ENCODE measurements at places on chromosomes 12 and 14.

DNA sequence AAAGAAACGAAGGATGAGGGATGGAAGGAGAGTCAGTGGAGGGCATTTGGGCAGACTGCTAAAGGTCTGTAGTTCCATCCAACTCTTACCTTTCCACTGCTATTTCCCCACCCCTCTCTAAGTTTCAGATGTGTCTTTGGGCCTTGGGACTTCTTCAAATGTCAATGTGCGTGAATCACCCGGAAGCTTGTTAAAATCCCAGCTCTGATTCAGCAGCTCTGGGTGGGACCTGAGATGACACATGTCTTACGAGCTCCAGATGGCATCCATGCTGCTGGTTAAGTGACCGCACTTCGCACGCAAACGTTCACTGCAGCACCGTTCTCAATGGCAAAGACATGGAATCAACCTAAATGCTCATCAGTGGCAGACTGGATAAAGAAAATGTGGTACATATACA is 309.9 kb downstream of the VRK1 start:
- DNase-seq, result no peak

DNA sequence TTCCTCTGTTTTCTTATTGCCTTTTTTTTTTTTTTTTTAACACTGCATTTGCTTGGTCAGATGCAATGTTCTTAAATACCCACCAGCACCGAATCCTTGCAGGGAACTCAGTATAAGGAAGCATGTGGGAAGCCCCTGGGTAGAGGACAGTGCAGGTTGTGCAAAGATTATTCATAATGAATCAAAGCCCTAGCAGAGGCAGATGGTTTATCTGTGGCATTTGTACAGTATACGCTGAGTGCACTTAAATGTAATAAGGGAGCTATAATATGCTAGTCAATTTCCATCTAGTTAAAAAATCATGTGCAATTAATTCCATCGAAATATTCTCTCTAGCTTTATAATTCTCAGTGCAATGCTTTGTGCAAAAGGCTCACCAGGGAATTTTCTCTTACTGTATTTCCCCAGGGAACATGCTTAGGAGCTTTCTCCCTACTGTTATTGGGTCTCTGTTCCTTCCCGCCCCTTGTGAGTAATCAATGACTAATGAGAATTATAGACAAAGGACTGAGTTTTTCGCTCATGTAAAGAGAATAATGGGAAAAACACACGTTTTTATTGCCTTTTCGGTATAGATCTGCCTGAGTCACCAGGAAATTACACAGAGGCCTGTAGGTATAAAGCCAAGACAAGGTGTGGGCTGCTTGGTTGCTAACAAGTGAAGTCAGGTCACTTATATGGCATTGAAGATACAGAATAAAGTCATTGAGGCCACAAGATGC is 1214.3 kb upstream of the TMEM132C start:
- no peak for DNase-seq

- no peak for DNase-seq
These were observed 24.0 kb upstream of the MDM1 start for GRCh38 chr12:68356060-68356695.

- DNase-seq, result no peak
These were observed 253.1 kb upstream of the BTG1 start for GRCh38 chr12:92398565-92399309.

DNA sequence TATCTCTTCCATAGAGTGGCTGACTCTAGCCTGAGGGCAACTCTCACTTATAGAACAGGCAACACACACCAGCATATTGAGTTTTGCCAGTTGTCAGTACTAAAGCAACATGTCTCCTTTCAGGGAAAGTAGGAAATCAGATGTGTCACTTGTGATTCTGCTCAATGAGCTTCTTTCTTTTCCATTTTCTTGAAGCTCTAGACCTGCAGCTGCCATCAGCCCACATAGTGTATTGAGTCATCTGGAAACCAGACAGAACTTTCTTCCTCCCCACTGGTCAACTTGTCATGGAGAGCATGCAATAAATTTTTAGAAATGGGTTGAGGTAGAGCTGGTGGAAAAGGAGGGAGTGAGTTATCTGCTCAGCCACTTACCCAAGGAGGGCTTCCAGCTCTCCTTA is 209.0 kb upstream of the PLEKHG7 start:
- no peak for DNase-seq

- DNase-seq, result no peak
These were observed 434.0 kb upstream of the RGS6 start for GRCh38 chr14:71498212-71498611.

DNA sequence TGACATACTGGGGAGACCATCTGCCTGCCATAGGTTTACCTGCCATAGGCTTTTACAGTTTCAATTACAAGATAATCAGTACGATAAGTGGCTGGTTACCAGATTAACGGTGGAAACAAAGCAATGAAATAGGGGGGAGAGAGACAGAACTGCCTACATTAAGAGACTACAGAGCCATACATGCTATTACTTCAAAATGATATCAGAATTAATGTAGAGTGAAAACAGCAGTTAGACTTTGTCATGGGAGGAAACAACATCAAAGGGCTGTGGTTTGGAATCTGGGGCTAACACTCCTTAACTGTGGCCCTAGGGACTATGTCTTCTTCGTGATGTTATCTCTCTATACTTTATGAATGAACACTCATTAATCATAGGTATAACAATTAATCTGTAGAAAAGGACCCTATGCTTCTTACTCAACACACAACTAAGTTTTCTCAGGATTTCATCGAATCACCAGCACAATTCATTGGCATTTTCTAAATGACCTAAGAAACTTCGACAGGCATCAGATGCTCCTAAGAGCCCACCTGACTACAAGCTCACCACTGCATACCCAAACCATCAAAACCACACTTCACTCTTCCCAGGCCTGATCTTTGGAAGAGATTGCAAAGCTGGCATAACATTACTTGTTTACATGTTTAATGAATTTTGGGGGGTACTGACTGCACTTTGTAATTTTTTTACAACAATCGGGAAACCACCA is 475.6 kb upstream of the SOX5 start:
- DNase-seq, result peak; percentile 40

DNA sequence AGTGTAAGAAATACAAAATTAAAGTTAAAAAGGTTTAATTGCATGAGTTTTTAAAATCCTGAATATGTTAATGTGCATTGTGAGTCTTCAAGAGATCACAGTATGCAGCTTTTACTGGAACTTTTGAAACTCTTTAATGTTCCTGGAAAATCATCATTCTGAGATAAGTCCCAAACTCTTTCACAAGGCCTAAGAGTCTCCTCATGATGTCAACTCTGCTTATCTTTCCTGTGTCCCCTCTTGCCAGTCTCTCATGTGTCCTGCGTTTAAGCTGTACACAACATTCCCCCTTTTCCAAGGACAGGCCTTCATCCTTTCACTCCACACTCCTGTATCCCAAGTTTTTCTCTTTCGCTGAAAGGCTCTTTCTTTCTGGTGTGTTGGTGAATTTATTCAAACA is 380.1 kb downstream of the SOX5 start:
- DNase-seq, result no peak

- DNase-seq, result no peak
These were observed 189.6 kb upstream of the TMEM132C start for GRCh38 chr12:128077211-128077916.

DNA sequence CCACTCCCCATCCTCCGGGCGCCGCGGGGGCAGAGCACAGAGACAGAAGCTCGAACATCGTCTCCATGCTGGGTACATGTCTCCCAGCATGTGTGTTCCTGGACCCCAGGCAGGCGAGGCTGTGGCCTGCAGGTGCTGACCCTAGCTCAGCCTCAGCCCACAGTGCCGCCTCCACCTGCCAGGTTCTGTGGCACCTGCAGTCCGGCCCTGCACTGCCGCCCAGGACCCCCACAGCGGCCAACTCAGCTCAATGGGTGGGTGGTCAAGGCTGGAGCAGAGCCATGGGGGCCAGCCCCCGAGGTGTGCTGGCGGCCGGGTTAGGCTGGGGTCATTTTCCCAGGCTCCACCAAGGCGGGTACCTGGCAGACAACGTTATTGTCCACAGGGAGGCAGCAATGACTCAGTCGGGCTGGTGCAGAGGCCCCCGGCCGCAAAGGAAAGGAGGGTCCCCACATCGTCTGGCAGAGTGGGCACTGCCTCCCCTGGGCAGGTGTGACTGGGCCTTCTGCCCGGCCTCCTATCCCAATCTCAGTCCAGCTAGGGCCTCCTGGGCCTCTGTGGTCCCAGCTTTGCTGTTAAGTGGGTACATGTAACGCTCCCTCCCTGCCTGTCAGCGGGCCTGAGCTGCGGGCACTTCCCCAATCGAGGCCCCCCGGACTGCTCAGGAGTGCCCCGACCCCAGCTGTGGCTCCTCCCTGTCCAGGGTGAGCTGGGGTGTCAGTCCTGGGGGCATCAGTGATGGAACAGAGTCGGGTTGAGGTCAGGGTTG is 20.2 kb upstream of the NUDT14 start:
- DNase-seq, result no peak

DNA sequence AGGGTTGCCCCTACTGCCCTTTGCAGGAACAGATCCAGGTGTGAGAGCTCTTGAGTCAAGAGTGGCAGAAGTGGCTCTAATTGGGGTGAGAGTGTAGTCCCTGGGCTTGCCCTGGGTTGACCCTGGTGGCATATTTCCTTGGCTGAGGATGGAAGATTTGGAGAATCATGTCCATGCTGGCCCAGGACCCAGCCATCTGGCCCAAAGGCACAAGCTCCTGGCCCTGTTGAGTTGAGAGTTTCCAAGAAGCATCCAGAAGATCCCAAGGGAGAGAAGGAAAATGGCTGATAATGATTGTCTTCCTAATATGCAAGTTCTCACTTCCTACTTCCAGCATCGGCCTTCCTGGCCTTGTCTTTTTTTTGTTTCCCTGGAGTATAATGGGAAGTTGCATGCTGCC is 55.5 kb upstream of the SRSF5 start:
- no peak for DNase-seq

DNA sequence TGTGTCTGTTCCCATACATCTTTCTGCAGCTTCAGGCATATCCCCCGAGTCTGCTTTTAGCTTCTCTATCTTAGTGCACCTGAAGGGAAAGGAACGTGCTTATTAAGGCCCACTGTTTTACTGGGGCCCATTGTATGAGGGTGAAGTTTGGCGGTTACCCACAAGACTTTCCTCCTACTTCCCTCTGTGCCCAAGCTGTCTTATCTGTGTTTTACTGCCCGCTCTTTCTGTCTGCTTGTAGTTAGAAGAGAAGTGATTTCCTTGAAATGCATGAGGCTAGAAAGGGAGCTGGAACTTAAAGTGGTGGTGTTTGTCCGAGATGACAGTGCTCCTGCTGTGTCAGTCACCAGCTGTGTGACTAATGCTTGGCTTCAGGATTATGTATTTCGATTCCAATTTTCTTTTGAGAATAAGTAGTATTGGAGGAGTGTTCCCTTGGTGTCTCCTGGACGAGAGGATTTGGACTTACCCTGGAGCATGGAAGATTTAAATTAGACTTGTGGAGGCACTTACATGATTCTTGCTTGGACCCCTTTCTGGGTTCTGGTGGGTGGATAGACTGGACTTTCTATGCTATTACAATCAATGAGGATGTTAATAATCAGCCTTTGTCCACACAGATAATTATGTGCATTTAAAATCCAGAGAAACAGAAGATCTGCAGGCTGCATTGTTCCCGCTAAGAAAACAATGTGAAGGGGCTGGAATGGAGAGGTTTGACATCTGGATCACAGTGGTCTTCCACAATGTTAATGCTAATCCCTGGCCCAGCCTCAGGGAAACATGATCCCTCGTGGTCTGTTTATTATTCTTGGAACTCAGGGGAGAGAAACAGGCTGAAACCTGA is 13.9 kb upstream of the KRT86 start:
- DNase-seq, result no peak

DNA sequence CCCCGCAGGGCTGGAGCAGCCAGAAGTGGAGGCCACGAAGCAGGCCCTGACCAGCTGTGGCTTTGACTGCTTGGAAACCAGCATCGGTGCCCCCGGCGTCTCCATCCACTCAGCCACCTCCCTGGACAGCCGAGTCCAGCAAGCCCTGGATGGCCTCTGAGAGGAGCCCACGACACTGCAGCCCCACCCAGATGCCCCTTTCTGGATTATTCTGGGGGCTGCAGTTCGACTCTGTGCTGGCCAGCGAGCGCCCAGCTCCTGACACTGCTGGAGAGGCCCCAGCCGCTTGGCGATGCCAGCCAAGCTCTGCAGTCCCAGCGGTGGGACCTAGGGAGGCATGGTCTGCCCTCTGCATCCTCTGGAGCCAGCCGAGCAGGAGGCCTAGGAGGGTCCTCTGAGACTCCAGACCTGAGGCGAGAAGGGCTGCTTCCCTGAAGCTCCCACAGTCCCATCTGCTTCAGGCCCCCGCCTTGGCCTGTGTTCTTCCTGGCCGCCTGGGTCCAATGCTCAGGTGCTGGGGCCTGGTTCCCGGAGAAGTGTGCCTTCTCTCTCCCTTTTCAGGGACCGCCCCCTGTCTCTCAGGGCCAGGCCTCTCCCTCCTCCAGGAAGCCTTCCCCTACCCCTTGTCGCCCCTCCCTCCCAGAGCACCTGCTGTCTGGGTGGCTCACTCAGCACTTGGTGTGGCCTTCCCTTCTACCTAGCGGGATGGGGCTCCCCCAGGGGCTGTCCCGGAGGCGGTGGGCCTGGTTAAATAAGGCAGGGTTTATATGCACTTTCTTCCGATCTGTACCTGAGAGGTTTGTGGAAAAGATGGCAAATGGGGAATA is 23.0 kb downstream of the MVK start:
- DNase-seq, result no peak

DNA sequence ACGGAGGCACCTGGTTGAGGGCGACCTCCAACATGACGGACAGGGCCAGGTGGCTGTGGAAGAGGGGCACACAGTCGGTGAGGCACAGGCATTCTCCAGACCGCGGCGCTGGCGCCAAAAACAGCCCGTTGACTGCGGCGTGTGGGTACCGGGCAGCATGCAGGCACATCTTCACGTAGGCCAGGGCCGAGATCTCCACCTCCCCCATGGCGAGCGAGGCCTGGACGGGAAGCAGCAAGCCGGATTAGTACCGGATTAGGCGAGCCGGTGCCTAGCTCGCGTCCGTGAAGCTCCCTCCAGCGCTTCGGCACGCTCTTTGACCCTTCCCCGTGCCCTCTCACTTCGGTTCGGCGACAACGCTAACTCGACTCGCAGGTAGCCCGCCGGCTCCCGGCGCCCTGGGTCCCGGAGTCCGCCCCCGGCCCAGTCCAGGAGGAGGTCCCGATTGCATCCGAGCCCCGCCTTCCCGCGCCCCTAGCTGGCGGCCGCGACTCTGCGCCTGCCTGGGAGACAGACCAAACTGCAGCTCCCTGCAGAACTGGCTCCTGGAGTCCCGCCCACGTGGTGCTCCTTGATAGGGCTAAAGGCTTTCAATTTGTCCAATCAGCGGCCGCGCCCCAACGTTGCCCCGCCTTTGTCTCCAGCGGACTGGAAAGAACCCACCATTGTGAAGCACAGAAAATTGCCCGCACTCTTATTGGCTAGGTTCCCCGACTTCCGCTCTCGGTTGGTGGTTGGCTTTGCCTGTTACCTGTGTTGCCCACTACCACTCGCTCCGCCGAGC is at the start of gene EMC9:
EMC9 (minus strand) TSS at position 495 of the 784 bp plus-strand sequence; CDS start at position 208, 287 bp downstream.
- peak; percentile 93 for DNase-seq

DNA sequence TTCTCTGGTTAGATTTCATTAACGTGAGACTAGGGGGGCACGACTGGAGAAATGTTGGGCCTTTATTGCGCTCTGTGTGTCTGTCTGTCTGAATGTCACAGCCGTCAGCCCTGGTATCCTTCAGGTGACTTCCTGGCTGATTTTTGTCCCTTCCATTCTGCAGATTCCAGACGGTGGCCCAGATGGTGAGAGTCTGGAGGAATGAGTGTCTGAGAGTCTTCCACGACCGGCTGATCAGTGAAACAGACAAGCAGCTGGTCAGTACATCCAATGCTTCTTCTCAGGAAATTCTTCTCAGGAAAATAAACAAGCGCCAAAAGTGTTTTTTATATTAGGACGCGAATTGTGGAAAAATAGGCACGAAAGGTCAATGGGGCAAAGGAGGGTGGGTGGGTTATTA is 93.5 kb downstream of the CCDC92 start:
- no peak for DNase-seq

All from D341Med (cell line).